ENCODE measurements at places on chromosomes 4 and X.

- no peak for DNase-seq
Observed at GRCh38 chr4:168361365-168362024, 42.9 kb upstream of the DDX60 start.

DNA sequence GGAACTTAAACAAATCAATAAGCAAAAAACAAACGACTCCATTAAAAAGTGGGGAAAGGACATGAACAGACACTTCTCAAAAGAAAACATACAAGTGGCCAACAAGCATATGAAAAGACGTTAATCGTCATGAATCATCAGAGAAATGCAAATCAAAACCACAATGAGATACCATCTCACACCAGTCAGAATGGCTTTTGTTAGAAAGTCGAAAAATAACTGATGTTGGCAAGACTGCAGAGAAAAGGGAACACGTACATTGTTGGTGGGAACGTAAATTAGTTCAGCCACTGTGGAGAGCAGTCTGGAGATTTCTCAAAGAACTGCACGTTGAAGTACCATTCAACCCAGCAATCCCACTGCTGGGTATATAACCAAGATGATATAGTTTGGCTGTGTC lies 23.7 kb downstream of the NEUROG2 start:
- no peak for DNase-seq

GRCh38 chr4:3723232-3723642 lies 42.9 kb upstream of the ADRA2C start:
- DNase-seq = no peak

DNA sequence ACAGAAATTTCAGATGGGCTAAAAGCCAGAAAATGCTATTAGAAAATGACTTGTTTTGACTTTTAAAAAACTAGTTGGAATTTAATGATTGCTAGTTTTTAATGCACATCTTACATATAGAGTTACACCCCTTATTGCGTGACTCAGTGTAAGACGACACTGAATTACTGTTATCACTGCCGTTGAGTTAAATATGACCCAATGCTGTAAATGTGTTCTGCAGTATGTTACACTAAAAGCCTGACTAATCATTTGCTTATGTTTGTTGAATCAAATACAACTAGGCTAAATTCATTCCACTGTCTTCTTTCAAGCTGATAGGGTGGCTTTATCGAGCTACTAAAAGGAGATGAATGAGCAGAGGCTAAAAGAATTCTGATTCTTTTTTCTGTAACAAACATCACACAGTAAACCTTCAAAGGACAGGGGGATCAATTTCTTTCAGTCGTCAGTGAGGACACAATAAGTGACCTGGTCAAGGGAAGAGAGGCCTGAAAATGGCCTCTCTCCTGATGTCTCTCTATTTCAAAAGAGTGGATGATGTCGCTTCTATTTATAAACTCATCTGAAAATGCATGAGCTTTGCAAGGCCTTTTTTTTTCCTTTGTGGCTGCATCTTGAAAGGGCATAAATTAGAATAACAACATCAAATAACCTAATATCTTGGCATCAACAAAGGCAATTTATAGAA lies 142.2 kb upstream of the KCNIP4 start:
- no peak for DNase-seq

- no peak for DNase-seq
Observed at GRCh38 chr4:67198727-67199126, 346.6 kb downstream of the CENPC start.

DNA sequence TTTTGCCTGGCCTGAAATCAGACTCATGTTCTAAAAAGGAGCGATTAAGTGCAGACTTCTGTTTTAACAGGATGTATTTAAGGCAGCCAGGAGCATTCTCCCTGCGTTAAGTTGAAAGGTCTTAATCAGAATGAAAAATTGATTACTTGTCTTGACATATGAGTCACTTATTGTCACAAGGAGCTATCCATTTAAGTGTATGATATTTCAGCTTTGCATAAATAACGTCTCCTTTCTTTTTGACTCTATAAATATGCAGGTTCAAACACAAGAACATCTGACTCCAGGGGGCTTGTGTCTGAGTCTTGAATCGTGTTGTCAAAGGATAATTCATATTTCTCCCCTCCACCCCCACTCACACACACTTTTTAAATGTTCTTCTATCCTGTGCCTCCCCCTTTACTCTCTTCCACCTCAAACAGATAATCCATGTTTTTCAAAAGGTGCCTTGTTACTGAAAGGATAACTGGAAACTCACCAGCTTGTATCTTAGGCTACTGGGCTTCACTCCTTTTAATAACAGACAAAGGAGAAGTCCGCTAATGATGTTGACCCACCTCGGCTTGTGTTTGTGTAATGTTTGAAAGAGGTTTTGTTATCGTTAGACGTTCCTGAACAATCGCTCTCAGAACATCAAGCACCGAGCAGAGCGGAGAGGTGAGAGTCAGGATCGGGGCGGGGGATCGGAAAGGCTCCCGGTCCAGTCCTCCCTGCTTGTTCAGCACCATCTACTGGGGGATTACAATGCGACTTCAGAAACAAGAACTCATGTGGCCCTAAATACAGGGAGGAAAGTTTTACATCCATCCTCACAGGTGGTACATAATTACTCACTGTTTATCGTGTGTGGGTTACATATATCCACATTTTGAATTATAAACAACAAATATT lies 107.5 kb upstream of the RPL34 start:
- DNase-seq = no peak

- DNase-seq = no peak
Observed at GRCh38 chrX:103550415-103551051, 31.2 kb upstream of the RAB40A start.

DNA sequence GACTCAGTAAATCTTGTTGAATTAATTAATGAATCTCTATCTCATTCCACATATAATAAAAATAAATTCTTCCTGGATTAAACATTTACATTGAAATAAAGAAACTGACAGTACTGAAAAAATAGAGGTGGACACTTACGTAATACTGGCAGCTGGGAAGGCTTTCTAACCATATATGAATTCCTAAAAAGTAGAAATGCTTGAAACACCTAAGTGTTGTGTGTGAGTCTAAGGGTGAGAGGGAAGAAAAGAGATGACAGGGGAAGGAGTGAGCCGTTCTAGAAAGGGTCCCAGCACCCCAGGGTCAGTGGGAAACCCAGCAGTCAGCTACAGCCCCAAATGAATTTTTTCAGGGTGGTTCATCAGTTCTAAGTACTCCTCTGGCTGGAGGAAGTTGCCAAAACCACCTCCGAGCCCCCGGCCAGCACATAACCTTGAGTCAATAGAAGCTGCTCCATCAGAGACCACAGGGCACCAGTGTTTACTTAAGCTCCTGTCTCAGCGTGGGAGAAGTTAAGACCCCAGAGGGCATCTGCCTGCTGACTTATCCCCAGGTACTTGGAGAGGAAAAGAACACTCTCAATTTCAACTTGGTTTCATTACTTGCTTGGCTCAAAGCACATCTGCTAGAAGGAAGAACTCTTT lies 18.3 kb downstream of the GAB3 start:
- no peak for DNase-seq

DNA sequence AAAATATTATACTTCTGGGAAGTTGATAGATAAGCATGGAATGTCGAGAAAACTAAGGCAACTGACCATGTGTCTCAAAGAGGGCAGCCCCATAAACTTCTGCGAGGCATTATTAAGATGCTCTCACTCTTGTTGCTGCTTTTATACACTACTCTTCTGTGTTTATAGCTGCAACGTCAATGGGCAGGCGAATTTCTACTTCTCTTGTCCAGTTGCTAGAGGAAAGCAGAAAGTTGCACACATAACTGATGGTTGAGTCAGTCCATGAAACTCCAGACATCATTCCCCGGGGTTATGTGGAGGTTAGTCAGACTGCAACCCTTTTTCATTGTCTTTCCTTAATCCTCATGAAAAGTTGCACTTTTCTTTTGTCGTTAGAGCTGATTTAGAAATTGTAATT lies 39.8 kb downstream of the VCX3B start:
- DNase-seq = no peak

- DNase-seq = no peak
Observed at GRCh38 chr4:8289151-8289750, 19.7 kb downstream of the HTRA3 start.

- no peak for DNase-seq
Observed at GRCh38 chrX:68440940-68441339, 7.6 kb upstream of the OPHN1 start.

DNA sequence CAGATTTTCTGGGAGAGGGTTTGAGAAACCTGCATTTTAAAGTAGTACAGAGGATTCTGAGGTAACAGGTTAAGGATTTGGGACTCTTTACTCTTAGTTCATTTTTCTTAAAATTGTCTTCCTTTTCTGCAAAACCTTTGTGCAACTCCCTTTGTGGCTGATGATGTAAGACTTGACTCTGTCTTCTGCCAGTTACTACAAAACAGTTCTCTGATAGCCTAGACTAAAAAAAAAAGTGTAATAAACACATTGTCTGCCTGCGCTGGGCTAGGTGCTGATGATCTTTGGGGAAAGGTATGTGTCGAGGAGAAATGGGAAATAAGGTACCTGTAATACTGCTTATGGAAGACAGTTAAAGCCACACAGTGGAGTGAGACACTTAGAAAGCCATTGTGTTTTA lies 28.7 kb downstream of the IL13RA1 start:
- DNase-seq = no peak

- DNase-seq = no peak
Observed at GRCh38 chrX:130975947-130976346, 72.9 kb upstream of the ENOX2 start.

DNA sequence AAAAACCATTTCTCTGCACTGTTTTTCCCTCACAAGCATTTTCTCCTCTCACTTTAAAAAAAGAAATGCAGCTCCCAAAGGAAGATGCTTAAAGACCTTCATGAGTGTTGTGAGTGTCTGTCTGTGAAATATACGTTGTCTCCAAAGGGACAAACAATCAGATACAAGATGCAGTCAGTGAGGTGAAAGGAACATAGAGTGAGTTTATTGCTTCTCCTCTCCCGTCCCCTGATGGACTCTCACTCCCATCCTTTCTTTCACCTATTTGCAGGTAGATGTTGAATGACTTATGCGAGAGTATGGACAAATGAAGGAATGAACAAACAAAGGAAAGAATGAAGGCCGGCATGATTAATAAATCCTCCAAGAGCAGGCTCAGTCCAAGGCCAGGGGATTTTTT lies 561.2 kb upstream of the DIPK2B start:
- DNase-seq = no peak

DNA sequence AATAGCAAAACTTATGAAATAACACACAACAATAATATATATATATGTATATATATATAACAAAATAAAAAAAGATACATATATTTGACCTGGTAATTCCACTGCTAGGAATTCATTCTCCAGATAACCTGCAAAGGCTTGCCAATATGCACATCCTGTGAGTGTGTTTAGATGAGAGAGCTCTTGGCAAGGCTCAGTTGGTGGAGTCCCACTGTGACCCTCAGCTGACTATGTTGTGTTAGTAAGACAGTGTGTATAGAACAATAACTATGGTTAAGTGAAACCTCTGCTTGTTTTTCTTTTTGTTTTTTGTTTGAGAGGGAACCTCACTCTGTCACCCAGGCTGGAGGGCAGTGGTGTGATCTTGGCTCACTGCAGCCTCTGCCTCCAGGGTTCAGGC lies 39.5 kb upstream of the RBMX start:
- no peak for DNase-seq

DNA sequence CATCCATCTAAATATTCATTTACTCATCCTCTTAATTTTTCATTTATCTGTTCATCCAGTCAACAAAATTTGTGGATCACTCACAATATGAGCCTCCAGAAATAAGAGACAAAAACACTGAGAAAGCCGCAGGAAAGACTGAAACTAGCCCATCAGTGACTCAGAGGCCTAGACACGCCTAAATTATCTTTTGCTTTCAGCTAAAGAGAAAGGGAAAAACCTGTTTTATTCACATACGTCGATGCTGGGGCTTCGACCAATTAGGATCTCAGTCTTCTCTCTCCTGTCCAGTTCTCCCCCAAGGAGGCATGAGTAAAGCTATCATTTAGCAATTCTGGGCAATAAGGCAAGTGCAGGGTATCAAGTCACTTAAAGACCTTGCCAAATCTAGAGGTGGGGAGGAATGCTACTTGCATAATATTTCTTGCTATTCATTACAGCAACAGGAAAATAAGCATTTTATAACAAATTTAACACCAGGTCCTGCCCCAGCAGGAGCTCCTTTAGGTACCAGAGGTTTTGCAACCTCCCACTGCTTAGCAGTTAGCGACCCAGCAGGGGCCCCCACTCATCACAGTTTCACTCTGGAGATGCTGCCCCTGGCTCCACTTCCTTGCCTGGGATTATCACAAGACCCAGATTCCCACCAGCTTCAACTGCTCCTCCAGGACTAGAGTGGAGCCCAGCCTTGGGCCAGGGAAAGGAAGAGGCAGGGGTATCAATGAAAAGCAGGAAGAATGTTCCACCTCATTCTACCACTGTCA lies 30.1 kb upstream of the TMEM154 start:
- DNase-seq = no peak

DNA sequence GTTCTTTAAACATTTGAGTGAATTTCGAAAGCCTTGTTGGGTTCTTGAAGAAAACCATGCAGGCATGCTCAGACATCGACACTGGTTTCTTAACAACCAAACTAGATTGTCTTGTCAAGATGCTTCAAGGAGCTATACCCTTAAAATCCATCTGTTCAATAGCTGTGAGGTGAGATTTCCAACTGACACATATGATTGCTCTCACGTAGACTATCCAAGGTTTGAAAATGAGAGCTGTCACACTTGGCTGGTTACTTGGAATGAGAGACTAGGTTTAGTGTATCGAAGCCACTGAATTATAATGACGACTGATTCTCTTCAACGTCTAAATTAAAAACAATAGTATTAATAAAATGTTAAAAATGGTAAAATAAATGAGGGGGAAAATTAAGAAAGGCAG lies 2725.5 kb downstream of the ARAP2 start:
- no peak for DNase-seq

- no peak for DNase-seq
Observed at GRCh38 chr4:174859904-174860303, 30.9 kb upstream of the GLRA3 start.

- no peak for DNase-seq
Observed at GRCh38 chr4:37685823-37686372, 278 bp downstream of the RELL1 start.
